ENCODE measurements at places on chromosomes 1 and 21.
A peak's percentile ranks its signal among the peaks of the same experiment; 100 is the strongest.

- no peak for DNase-seq
Measured at GRCh38 chr1:52152572-52152971, 10.7 kb downstream of the ZFYVE9 start.

GRCh38 chr1:43822040-43822690 is 111.4 kb upstream of the ARTN start:
- DNase-seq, result no peak

DNA sequence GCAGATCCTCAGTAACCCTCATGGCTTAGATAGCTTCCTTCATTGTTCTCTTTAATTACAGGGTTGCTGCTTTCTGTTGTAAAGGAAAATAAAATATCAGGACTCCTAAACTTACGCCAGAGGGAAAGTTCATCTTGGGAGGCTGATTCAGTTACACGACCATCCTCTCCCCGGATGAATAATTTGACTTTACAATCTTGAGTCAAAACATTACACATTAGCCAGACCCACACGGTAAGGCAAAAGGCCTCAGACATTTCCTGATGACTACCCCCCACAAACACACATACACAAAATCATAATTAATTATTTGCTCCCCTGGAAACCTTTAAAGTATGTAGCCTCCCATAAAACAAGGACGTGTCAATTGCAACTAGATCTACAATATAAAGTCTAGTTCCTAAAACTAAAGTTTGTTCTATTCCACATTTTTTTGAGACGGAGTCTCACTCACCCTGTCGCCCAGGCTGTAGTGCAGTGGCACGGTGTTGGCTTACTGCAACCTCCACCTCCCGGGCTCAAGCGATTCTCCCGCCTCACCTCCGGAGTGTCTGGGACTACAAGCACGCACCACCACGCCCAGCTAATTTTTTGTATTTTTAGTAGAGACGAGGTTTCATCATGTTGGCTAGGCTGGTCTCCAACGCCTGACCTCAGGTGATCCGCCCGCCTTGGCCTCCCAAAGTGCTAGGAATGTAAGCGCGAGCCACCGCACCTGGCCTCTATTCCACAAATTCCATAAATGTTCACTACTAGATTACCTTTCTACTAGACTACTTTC is 830 bp upstream of the PRDX1 start:
- DNase-seq, result no peak

DNA sequence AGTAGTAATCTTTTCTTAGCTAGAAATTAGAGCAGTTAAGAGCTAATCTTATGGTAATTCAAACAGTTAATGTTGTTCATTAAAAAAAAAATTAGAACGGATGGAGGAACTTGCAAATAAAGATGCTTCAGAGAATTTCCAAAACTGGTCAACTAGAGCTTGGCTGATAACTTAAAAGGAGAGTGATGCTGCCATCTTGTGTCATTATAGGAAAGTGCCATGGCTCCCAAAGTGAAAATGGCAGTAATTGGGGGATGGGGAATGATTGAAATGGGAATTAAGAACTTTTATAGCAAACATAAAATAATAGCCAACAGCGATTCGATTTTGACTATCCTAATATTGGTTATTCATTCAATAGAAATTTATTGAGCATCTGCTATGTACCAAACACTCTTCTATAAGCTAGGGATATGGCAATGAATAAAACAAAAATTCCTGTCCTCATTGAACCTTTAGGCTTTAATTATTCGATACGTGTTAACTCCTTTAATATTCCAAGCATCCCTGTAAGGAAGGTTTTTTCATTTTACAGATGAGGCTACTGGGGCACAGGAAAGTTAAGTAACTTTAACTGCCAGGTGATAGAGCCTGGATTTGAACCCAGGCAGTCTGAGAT is 5.7 kb upstream of the PLPP3 start:
- no peak for DNase-seq

DNA sequence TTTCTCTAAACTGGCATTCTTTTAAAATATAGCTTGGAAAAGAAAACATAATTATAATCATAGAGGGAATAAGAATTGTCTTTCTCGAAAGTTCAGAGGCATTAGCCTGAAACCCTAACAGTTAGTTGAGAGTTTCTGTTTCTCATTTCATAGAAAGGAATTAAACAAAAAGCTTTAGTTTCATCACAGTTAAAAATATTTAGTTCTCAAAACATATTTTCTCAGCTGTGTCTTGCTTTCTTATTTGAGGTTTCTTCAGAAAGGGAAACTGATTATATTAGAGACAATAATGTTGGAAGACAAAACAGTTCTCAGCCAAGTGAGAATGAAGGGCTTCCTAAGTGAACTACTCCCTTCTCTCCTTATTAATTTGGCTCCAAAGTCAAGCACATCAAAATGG is 75.4 kb upstream of the C1orf105 start:
- no peak for DNase-seq

GRCh38 chr1:229252228-229252984 is 18.5 kb upstream of the RAB4A start:
- DNase-seq, result no peak

- no peak for DNase-seq
Measured at GRCh38 chr1:165894591-165894990, 67.2 kb downstream of the UCK2 start.

- peak; percentile 79 for DNase-seq
Measured at GRCh38 chr1:154335025-154335714, 9.8 kb downstream of the ATP8B2 start.

GRCh38 chr1:240909701-240910457 is 297.9 kb upstream of the GREM2 start:
- no peak for DNase-seq

DNA sequence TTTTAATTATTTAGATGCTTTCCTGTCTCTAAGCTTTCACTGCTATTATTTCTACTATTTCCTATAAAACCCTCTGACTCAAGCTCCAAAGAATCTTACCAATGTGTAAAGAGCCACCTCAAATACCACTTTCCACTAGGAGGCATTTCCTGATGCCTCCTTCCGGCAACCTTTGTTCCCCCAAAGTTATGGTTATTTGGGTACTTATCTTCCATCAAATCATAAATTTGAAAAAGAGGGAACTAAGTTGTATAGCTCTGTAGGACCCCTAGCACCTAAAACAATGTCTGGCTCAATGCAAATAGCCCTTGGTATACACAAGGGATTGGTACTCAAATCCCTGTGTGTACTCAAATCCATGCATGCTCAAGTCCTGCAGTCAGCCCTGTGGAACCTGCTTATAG is 79.6 kb downstream of the NME7 start:
- no peak for DNase-seq

GRCh38 chr1:11725616-11726015 is 10.3 kb upstream of the AGTRAP start:
- no peak for DNase-seq

DNA sequence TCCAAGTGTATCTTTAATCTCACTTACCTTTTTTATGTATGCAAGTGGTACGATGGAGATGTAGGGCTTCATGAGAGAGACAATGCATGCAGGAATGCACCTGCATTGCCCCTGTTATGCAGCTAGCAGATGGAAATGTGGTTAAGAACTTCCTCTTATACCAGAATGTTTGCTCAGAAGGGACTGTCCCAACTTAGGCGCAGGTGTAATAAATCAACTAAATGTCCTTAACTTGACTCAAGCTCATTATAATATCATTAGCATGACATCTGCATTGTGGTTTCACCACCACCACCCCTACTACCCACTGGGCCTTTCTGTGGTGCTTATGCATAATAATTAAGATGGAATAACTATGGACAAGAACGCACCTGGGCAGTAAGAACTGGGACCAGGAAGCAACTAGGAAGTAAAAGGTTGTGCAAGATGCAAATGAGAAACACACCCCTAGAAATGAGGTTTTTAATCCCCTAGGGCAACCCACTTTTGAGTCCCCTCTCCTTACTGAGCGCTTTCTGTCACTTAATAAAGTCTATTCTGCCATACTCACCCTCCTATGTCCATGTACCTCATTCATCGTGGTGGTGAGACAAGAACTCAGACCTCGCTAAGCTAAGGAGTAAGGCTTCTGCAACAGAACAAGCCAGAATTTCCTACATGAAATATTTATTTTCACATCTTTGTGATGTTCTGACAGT is 1103.3 kb upstream of the B3GALT2 start:
- peak; percentile 8 for DNase-seq

DNA sequence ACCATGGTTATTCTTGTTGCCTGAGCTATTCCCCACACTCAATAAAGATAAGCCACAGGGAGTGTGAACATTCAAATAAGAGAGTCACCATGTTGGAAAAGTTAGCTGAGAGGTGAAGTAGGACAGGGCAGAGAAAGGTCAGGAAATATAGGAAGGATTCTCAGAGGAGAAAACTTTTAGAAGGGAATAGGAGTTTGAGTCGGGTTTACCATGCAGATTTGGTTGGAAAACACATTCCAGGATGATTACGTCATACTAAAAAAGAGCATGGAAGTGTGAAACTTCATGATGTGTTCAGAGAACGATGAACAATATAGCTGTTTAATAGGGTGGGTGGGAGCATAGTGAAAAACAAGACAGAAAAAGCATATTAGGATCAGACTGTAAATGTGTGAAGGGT is 1125.3 kb upstream of the ADGRL2 start:
- DNase-seq, result no peak

- DNase-seq, result no peak
Measured at GRCh38 chr1:56045477-56045876, 533.9 kb downstream of the PLPP3 start.

- no peak for DNase-seq
Measured at GRCh38 chr1:6827079-6827478, 41.8 kb downstream of the CAMTA1 start.

- no peak for DNase-seq
Measured at GRCh38 chr1:210777914-210778313, 356.0 kb downstream of the KCNH1 start.

GRCh38 chr1:53766194-53766742 is 27.3 kb upstream of the GLIS1 start:
- no peak for DNase-seq

DNA sequence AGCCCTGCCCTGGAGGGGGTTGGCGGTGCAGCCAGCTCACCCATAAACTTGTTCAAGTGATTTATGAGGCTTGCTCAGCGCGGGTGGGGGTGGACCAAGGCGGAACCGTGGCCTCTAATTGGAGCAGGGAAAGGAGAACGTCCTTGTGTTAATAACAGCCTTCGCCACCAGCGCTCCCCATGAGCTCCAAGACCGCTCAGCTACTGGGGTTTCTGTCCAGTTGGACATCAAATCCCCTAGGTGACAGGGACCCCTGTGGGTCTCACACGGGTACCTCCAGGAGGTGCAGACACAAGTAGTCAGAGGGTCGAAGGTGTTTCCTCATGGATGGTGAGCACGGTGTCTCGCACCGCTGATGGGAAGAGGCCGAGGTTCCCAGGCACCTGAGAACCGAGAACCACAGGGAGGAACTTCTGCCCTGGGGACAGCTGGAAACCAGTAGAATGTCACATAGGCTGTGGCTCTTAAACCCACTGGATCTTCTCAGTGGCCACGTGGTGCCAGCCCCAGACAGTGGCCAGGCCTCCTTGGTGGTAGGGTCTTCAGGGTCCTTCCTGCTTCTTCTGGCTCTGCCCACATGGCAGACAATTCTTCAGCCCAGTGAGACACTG is 3.7 kb upstream of the ACTRT2 start:
- DNase-seq, result no peak

GRCh38 chr1:232521660-232522059 is 108.3 kb downstream of the SIPA1L2 start:
- DNase-seq, result no peak

- peak; percentile 20 for DNase-seq
Measured at GRCh38 chr1:29453502-29454240, 217.3 kb downstream of the PTPRU start.

DNA sequence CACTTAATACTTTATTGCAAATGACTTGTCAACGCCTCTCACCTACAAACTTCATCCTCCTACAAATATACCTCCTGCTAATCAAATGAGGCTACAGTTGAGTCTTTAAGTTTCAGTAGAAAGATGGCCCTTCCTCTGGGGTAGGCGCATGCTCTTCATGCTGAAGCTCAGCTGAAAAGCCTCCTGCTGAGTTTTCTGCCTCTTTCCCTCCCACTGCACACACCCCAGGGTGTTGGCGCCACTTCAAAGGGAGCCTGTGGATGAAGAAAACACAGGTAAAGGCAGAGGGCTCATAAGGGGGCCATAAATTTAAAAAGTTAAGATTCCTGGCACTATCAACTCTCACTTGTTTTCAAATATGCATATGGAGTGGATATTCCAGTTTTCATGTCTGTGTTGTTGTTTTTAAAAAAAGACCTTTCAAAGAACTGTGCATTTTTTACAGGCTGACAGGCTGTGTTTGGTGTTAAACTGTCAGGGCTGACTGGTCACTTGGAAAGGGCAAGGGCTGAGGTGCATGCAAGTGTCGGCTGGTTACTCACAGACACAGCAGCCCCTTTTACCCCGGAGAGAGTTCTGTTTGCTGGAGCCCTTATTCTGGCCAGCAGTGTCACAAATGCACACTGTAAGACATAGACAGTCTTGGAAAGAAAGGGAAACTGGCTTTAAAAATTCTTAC is 42.9 kb upstream of the LGALS8 start:
- DNase-seq, result no peak

- no peak for DNase-seq
Measured at GRCh38 chr1:175514387-175514953, 228.9 kb downstream of the TNR start.

GRCh38 chr1:41631154-41631553 is 146.7 kb upstream of the EDN2 start:
- no peak for DNase-seq

DNA sequence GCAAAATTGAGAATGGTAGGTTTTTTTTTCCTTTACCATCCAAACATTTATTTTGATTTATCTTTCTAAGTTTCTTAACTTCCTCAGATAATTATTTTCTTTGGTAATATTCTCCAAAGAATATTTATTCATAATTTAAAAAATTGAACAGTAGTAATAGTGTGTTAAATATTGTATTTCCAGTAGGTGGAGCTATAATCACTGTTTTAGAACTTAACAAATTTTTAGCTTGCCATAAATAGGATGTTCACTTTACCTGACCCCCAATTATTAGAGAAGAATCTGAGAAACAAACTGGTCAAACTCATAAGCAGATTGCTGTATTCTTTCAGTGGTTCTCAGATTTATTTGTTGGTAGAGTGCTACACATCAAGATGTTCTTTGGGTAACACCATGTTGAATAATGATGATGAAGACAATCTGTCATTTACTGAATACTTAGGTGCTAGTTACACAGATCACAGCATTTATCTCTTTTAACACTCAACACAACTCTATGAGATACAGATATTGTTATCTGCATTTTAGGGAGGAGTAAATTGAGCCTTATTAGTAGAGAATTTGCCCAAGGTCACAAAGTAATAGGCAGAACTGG is 82.4 kb upstream of the GPR88 start:
- DNase-seq, result no peak

GRCh38 chr21:44930543-44930981 is 9.3 kb upstream of the SLX9 start:
- DNase-seq, result no peak

DNA sequence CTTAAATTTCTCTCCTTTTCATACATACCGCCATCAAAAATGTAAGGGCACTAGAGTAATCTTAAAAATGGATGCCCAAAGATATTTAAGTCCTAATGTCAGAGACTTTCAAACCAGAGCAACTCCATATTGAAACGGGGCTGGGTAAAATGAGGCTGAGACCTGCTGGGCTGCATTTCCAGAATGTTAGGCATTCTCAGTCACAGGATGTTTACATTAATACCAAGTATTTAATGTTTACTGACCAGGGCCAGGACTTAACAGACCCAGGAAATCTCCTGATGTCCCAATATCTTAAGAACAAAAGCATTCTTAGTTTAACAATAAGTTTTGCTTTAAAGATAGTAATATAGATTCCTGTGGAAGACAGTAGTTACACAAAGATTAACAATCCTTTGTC is 563.9 kb upstream of the BEND5 start:
- DNase-seq, result no peak

- no peak for DNase-seq
Measured at GRCh38 chr1:4483021-4483625, 171.3 kb upstream of the AJAP1 start.

Measured in GM18507 (cell line).